ENCODE measurements at places on chromosomes 4 and X.
A peak's percentile ranks its signal among the peaks of the same experiment; 100 is the strongest.

DNA sequence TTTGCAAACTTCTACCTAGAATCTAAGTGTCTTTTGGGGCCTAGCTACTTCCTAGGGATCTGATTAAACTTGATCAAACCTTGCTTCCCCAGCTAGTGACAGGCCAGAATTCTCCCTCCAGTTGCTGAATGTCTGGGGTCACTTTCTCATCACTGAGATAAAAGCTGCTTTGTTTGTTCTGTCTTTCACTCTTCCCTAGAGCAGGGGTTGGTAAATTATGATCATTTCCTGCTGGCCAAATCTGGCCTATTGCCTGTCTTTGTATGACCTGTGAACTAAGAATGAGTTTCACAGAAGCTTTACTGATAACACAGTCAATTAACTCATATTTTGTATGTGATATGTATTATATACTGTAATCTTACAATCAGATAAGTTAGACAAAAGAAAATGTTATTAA lies 157.8 kb upstream of the AADAT start:
- no peak for DNase-seq

DNA sequence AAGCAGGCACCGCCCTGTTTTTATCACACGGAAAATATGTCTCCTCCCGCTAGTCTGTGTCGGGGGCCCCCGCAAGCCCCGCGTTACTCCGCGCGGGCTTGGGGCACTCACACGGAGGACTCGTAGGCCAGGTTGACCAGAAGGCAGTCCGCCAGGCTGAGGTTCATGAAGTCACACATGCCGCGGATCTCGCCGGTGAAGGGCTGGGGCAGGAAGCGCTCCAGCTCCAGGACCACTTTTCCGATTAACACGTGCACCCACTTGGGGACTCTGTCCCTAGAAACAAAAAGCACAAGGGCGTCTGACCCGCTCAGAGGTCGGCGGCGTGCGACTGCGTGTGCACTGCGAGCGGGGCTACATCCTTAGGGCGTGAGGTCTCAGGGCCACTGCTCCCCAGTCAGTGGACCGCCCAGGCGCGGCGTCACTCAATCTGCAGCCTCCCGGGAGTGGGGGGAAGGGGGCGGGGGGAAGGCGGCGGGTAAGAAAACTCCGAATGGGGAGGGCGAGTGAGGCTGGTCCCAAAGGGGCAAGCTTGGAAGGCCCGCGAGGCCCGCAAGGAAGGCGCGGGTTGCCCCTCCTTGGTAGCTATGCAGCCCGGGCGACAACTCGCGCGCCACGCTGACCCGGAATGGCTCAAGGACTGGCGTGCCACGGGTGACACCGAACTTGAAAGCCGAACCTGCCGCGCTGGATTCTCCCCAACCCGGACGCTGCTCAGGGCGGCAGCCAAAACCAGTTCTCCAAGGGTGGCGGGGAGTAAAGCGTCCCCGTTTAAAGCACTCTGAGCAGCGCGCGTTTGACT lies 722 bp downstream of the NAAA start:
- peak; percentile 11 for DNase-seq

- no peak for DNase-seq
These were observed 30.3 kb downstream of the PDS5A start for GRCh38 chr4:39947417-39947816.

DNA sequence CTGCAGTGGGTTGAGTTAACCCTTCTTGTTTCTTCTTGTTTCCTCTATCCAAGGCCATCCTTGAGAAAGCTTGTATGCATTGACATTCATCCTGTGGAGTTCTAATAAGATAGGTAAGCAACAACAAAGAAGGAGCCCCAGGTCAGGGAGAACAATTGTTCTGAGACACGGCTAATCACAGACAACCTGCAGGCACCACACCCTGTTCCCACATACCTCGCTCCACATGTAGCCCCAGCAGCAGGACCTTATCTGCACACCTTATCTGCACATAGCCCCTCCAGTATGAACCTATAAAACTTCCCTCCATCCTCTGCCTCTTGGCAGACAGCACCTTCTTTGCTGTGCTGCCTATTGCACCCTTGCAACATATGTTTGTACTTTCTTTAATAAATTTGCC lies 129.1 kb downstream of the MSL3 start:
- no peak for DNase-seq

DNA sequence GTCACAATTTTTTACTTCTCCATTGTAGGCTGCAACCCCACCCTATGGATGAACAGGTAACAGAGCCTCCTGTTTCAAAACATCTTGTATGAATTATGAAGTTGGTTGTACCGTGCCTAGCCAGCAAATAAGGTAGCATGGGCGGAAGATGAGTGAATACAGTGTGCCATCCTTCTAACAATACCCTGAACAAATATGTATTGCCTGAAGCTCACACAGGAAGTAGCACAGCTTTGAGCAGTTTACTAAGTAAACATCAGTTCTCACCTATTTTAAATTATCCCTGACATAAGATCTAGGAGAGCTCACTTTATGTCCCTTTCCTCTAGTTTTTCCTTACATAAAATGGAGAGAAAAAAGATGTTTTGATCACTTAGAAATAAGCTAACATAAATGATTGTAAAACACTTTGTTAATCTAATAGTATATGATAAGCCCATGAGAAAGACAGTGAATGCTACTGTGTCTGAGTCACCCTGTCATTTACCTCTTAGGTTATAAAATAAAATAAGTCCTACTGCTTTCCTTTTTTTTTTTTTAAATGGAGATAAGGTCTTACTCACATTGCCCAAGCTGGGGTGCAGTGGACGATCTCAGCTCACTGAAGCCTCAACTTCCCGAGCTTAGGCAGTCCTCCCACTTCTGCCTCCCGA lies 36.6 kb downstream of the GRSF1 start:
- DNase-seq: no peak

DNA sequence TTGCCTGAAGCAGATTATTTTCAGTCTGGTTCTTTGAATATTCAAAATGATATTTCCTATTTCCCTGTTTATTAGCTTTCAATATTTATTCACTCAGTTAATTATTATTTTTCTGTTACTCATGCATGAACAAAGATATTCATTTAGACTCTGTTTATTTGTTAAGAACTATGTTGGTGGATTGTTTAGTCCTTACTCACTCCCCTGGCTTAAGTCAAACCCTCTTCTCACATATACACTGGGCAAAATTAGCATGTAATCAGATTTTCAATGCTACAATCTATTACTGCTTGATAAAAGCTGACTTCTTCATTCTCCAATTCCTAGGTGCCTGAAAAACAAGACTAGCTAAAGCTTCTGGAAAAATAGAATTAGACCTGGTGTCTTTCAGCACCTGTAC lies 335.8 kb downstream of the FAT4 start:
- no peak for DNase-seq

- no peak for DNase-seq
These were observed 103.3 kb downstream of the DCLK2 start for GRCh38 chr4:150181536-150181935.

- no peak for DNase-seq
These were observed 81.3 kb upstream of the TMEM33 start for GRCh38 chr4:41853973-41854372.

DNA sequence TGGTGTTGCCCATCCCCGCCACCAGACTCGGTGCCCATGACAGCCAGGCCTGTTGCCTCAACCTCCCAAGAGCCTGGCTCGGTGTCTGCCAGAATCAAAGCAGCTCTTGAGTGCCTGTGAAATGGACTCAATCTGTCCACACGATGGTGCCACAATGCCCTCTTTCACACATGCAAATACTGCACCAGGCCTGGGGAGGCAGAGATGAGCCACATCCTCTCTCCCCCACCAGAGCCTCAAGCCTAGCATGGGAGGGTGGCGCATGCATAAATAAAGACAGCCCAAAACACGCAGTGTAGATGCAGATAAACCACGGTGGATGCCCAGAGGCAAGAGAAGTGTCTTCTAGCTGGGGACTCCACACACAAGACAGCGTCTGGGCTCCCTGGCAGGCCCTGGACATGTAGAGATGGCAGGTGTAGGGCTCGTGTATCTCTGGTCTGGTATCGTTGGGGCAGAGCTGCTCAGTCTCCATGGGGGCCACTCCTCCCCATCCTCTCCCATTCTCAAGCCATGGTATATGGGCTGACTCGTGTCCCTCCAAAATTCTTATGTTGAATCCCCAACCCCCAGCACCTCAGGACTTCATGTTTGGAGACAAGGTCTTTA lies 65.6 kb downstream of the JAKMIP1 start:
- DNase-seq: no peak

DNA sequence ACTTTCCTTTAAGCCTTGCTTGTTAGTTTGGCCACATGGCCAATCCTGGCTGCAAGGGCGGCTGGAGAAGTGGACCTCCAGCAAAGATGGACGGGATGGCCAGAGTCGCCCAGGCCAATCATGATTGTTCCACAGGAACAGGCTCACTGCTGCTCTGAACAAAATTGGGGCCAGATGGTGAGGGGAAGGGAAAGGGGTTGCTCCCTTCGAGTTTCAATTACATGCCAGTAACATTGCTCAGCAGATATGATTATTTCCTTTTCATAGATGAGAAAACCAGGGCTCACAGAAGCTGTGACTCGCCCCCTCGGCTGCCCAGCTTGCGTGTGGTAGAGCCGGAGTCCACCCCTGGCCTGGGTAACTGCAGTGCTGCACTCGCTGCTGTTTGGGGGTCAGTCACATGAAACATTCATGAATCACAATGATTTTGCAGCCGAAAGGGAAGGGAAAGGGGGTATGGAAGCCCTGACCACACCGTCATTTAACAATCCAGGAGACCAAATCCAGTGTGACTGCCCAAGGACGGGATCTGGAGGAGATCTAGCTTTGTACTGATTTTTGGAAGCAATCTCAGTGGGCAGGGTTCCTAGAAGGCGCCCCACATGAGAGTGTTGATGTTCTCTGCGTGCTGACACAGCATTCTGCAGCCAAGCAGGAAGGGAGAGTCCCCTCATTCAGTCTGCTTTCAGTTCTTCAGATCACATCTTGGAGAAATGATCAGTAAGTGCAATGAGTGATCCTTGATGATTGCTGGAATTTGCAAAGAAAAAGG lies 77.3 kb upstream of the MSX1 start:
- DNase-seq: no peak

DNA sequence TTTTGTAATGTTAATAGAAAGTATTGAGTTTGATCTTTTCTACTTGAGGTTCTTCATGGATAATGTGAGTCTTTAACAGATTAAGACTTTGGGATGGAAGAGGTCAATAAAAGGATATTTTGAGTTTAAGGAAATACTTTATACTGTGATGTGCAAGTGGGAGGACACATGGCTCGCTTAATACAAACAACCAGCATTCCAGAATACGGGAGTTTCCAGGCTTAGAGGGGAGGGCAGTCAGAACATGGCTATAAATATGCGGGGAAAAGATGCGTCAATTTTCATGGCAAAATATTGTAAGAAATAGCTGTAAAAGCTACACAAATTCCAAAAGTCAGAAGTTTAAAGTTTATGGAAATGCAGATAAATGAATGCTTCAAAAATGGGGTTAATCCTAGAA lies 192.3 kb downstream of the AASDH start:
- no peak for DNase-seq

GRCh38 chr4:166499820-166500219 lies 626.8 kb downstream of the TLL1 start:
- no peak for DNase-seq

GRCh38 chr4:48629458-48629857 lies 139.4 kb downstream of the ZAR1 start:
- no peak for DNase-seq

- DNase-seq: no peak
These were observed 1.7 kb upstream of the MTNR1A start for GRCh38 chr4:186557061-186557460.

- no peak for DNase-seq
These were observed 47.4 kb downstream of the WWC2 start for GRCh38 chr4:183146478-183146877.

GRCh38 chrX:129823115-129823514 lies 20.6 kb downstream of the ZDHHC9 start:
- no peak for DNase-seq

DNA sequence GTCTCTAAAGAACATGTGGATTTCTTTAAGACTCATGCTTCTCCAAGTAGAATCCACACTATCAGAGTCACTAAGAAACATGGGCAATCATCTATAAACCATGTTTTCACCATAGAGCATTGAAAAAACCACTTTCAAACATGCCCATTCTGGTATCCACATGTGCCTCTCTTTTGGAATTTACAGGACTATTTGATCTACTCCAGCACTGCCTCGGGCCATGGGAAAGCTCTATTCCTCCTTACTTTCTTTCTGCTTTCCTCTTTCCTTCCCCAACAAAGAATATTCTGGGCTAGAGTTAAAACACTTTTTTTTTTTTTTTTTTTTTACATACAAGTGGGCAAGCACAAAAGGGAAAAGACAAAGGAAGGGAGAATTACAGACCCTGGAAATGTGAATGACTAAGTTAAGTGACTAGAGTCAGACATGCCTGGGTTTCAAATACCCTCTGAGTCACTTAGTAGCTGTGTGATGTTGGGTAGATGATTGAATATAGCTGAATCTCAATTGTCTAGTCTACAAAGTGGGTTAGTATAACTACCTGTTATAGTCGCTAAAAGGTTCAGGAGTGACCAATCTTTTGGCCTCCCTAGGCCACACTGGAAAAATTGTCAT lies 847.7 kb upstream of the INTU start:
- DNase-seq: no peak

DNA sequence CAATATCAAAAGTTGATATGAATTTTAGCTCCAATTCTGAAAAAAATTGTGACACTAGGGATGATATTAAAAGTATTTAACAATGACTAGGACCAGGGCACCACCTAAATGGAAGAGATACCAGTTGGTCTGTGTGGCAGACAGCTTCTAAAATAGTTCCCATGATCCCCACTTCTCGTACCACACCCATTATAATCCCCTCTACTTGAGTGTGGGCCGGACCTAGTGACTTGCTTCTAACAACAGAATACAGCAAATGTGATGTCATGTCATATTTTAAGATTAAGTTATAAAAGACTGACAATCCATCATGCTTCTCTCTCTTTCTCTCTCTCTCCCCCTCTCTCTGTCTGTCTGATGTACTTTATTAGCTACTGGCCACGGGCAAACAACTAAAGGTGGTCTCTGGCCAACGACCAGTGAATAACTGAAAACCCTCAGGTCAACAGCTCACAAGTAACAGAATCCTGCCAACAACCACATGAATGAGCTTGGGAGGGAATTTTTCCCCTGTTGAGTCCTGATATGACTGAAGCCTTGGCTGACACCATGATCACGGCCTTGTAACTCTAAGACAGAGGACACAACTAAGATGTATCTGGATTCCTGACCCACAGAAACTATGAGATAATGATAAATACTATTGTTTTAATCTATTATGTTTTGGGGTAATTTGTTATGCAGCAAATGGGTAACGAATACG lies 34.4 kb downstream of the FAM13A start:
- no peak for DNase-seq

- DNase-seq: no peak
These were observed 208.8 kb downstream of the OR13H1 start for GRCh38 chrX:131752493-131753198.
